OCI-M1 (cell line): ENCODE measurements at places on chromosomes 5 and 9.

GRCh38 chr9:90502134-90502533, 140.5 kb downstream of the DIRAS2 start:
- DNase-seq: no peak

DNA sequence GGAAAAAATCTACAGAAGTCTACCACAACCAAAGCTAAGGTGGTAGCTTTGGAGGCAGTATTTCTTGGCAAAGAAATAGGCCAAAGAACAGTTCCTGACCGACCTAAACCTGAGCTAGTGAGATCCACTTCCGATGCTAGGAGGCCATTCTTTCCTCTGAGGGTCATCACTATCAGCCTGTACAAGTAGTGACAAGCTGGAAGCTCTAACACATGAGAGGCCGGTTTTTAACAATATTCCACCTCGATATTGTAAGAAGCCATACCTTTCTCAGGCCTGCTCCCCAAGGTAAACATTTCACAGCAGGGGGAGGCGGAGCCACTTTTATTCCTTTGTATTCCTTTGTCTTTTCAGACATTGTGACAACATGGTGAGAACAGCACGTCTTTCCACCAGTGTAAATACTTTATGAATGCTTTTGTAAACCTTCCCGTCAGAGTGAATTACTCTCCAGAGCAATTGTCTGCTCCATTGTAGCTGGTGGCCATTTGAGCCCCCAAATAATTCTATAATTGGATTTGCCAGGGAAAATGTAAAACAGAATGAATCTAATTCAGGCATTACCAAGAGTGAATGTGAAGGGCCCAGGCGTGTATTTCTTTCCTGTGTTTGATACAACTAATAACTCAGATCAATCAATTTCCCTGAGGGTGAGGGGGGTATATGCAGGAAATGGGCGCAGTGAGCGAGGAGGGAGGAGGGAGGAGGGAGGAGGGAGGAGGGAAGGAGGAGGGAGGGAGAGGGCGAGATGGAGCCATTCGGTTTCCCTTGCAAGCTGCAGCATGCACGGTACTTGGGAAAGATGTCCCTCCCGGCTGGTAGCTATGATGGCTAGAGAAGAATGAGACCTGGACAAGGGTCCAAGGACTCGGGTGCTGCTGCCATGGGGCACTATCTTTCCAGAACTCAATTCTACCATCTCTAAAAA, 166.6 kb downstream of the CDK5RAP2 start:
- no peak for DNase-seq

DNA sequence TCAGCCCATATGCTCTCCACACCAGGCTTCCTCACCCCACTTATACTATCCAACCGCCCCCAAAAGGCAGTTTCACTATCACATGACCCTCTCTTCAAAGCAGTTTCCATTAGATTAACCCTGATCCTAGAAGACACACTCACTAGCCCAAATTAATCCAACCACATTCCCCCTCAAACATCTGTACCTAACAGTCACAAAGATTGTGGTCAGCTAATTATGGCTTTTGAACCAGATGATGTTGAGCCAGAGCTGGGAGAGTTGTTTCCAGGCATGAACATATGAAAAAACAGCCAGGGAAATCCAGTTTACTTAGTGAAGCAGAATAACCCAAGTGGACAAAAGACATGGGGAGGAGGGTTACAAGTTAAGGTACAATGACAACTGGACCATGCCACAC, 131.2 kb downstream of the SPOCK1 start:
- DNase-seq: no peak

- DNase-seq: no peak
Measured at GRCh38 chr9:93139365-93140182, 5.5 kb upstream of the NINJ1 start.

- DNase-seq: no peak
Measured at GRCh38 chr5:78503958-78504653, 143.7 kb downstream of the SCAMP1 start.

GRCh38 chr9:91966503-91966902, 16.5 kb upstream of the ROR2 start:
- DNase-seq: no peak

DNA sequence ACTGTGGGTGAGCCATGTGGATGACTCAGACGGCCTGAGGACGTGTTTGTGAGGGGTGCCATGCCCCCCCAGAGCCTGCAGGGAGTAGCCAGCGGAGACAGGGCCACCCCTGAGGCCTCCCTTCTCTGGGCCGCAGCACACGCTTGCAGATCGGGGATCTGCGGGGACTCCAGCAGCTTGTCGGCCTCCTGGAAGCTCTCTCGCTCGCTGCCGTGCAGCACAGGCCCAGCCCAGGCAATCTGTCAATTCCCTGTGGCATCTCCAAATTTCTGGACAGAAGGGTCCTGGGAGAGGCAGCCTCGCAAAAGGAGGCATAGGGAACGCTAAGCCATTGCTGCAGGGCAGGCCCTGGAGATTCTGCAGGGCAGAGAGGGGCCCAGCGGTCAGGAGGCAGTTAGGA, 21.2 kb downstream of the FLT4 start:
- no peak for DNase-seq

GRCh38 chr9:123322273-123323195, 33.5 kb upstream of the CRB2 start:
- DNase-seq: no peak

DNA sequence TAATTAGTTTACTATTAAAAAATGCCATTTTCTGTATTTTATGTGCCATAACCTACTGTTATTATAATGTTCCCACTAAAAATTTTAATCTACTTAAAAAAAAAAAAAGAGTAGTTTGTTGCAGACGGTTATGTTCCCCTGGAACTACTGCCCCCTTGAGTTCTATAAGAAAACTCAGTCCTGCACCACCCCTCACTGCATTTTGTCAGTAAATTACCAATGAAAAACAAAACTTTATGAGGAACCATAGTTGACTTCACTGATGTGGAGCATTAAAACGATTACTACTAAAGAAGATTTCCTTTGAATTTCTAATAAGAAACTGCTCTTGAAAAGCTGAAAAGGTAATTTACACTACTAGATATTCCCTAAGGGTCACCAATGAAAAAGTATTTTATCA, 288.7 kb downstream of the FBXL17 start:
- peak; percentile 62 for DNase-seq

- DNase-seq: no peak
Measured at GRCh38 chr9:109923806-109924205, 143.8 kb downstream of the PALM2AKAP2 start.

DNA sequence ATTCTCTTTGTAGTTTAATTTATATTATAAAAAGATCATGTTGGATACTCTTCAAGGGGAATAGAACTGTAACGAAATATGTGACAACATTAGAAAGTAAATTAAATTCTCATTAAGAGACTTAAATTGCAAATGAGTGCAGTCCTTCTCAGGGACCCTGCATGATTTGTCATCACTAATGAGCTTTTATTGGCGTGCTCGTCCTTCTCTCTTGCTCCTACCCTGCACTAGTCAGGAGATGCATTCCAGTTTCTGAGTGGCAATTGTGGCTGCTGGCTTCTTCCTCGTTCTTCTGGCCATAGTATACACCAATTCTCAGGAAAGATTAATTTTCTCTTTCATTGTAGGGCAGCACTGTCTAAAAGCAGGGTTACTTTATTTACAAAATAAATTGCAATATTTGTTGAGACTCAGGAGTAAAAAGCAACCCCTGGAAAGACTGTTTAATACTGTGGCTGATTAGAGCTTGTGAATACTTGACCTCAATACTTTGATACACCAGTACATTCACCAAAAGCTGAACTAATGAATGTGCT, 376.3 kb upstream of the CHD1 start:
- no peak for DNase-seq

DNA sequence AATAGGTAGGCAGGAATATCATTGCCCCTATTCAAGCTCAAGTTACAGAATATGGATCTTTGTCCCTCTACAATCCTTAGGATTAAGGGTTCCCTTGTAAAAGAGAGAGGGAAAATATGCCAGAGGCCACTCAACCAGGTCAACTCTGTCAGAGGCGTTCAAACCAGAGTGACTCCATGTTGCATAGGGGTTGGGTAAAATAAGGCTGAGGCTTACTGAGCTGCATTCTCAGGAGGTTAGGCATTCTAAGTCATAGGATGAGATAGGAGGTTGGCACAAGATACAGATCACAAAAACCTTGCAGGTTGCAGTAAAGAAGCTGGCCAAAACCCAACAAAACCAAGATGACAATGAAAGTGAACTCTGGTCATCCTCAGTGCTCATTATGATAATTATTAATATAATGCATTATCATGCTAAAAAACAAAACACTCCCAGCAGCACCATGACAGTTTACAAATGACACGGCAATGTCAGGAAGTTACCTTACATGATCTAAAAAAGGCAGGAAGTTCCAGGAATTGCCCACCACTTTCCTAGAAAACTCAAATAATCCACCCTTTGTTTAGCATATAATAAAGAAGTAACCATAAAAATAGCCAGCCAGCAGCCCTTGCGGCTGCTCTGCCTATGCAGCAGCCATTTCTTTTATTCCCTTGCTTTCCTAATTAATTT, 64.8 kb downstream of the ERP44 start:
- peak; percentile 42 for DNase-seq

- DNase-seq: no peak
Measured at GRCh38 chr9:131709771-131710431, 30.0 kb downstream of the RAPGEF1 start.

GRCh38 chr5:40813698-40814281, 15.6 kb upstream of the PRKAA1 start:
- no peak for DNase-seq
